Stimulated activated CD4-positive, alpha-beta T cell treated with anti-CD3 and anti-CD28 coated beads, Interleukin-4, amount 100 ng/mL, for 48 hours (primary cell): ENCODE measurements at places on chromosomes 2 and 18.

DNA sequence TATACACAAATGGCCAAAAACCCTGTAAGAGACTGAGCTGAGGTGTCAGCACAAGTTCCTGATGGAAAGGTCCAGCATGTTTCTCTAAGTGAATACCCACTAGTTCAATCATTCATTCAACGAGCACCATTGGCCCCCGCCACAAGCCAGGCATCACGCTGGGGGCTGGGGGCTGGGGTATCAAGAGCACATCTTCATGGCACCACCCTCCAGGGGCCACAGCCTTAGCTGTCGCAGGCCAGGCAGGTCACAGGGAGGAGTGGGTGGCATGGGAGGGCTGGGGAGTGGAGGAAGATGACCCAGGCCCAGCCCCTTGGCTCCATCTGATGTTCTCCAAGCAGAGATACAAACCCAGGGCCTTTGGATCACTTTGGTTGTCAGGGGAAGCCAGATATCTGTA is 97.9 kb downstream of the ACKR3 start:
- DNase-seq = no peak

- no peak for DNase-seq
Observed at GRCh38 chr2:234156326-234156725, 105.8 kb downstream of the SPP2 start.

DNA sequence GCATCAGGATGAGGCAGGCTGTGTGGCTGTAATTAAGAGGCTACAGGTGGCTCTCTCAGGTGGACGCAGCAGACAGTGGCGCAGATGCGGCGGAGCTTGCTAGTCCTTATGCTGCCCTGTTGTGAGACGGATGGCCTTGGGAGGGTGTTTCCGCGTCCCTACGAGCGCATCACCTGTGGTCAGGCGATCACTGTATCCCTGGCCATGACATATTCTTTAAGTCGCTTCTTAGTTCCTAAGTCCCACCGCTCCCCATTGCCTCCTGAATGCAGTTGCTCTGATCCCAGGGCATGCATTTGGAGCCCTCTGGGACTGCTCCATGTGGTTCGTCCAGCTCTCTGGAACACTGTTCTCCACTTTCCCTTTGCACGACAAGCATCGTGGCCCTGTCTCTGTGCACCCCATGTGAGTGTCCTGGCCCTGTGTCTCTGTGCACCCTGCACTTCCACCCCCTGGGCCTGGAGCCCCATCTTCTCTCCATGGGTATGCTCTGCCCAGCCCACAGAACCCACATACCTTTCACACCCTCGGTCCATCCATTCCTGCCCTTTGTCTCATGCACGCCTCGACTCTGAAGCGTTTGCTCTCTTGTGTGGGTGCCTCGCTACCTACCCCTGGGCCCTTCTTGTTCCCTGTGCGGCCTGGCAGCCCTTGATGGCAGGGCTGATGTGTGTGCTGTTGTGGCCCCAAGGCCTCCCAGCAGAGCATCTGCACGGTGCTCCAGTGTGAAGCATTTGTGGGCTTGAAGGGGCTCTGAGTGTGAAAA is 74.4 kb downstream of the SH3RF3 start:
- DNase-seq = no peak

DNA sequence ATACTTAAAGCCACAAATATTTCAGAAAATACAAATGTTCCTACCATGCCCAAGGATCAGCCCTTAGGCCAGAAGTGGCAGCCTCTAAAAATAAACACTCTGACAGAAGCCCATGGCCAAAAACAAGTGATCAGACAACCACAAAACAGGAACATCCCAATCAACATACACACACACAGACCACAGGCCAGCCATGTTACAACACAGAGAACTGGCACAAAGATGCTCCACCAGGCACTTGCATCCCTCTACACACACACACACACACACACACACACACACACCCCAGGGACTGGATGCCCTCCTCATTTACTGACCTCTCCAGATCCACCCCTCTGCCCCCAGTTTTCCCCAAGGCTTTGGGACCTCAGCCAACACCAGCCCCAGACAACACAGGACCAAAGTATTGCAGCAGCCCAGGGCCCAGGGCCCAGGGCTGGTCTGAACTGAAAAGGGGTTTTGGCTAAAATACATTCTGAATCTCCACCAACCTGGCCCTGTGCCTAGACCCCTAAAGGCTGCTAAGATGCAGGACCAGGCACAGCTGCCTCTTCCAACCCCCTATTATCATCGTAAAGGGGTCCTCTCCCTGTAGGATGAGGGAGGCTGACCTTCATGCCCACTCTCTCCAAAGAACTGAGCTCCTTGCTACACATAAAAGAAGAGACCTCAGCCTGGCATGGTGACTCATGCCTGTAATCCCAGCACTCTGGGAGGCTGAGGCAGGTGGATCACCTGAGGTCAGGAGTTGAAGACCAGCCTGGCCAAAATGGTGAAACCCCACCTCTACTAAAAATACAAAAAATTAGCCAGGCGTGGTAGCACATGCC is 151.4 kb downstream of the TNS1 start:
- DNase-seq = no peak

- no peak for DNase-seq
Observed at GRCh38 chr18:53735526-53735925, 488.9 kb downstream of the MBD2 start.

GRCh38 chr2:233862261-233862768 is 5.9 kb downstream of the MSL3B start:
- no peak for DNase-seq

DNA sequence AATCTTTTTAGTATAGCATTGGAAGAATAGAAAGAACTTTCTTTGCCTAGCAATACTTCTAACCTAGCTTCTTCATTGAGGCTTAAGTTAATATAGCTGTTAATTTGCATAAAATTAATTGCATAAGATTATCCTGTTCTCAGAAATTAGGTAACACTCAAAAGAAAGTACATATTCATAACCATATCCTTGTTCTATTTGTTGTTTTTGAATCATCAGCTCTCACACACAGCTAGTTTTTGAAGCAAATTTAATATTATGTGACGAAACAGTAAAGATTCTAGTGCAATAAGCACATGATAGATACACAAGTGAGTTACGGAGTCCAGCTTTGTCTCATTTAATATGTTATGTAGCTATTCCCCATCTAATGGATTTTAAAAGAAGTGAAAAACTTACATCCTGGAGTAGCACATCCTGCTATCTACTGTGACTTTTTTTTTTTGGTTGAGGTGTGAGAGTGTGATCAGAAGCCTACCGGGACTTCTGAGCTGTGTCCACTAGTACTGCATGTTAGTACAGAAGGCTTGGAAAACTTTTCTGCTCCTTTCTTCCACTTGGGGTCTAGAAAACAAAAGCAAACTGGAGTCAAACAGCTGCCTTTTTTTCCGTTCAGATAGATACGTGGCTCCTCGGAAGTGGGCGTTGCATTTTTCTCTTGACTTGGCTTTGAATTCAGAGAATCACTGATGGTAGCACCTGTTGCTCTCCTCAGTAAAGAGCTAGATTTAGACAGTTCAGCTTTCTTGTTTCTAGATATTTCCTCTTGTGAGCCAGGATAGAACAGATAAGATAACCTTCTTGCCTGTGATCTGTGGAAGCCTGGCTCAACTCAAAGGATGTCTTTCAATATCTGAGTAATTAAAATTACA is 27.2 kb downstream of the KDM3A start:
- DNase-seq = no peak

DNA sequence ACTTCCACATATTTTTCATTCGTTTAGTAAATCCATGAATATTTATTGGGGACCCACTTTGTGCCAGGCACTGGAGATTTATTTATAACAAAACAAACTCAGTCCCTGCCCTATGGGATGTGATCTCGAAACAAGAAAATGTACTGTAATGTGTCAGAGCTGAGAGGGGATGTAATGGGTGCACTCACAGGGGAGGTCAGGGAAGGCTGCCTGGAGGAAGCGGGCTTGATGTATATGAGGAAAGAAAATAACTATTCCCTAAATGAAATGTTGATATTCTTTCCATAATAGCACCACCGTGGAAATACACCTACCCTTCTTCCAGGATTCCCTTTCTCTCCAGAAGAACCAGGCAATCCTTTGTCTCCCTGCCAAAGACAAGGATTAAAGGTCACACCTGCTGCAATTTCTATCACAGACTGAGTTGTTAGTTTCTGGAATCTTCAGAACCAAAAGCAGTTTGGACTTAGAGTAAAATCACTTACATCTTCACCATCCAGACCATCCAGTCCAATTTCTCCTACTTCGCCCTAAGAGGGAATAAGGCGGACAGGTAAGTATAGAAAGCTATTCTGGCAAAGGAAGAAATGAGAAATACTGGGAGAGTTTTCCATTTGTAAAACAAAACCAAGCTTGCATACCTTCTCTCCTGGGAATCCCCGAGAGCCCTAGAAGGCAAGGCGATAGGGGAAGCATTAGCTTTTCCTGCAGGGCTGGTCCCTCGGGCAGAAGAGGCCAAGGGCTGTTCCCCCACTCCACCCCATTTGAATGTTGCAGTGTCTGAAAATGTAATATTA is 55.0 kb downstream of the COL6A3 start:
- DNase-seq = no peak
